ENCODE measurements at places on chromosomes 6 and 20.

DNA sequence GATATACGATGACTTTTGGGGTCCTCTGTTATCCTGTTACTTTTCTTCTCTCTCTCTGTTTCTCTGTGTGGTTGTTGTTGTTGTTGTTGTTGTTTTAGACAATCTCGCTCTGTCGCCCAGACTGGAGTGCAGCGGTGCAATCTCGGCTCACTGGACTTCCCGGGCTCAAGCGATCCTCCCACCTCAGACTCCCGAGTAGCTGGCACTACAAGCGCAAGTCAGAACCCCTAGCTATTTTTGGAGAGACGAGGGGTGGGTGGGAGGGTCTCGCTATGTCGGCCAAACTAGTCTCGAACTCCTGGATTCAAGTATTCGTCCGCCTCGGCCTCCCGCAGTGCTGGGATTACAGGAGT lies 19.1 kb upstream of the ABT1 start:
- no peak for DNase-seq

DNA sequence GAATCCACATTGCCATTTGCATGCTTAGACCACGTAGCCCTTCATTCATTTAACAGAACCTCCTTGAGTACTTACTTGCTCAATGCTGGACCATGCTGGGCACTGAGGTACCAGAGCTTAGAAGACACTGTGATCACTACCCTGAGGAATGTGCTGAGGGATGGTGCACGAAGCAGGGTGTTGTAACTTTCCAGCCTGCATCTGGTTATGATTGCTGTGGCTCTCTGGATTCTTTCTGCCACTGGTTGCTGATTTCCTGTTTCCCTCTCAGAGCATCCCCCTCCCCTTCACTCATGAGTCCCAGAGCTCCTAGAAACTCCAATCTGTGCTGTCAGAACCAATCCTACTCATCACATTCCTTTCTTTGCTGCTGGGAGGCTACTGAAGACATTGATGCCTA lies 537.4 kb downstream of the PTPRT start:
- DNase-seq, result no peak

DNA sequence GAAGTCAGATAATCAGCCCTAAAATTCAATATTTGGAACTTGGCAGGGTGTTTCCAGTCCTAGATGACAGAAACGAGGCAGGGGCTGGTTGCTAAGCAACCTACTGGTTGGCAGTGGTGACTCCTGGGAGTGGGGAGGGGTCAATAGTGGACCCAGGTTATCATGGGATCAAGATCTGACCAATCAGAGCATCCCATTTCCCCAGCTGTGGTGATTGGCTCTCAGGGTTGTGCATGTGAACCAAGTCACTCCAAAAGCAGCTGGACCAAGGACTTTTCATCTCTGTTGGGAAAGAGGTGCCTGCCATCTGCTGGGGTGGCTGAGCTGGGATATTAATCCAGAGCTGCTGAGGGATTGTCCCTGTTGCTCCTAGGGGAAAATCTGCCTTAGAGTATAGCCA lies 253.4 kb downstream of the PREX1 start:
- DNase-seq, result no peak

DNA sequence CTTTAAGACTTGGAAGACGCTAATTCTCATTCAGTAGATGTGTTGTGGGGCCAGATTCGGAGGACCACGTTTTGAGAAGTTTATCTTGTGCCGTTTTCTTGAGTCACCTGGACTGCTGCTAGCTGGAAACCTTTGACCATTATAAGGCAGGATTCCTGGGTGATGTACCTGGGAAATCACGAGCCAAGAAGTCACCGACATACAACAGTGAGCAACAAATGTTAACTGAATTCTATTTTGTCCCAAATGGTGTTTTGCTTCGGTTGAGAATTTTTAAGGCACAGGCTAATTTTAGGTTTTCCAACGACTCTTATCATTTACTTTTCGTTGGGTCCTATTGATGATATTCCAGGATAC lies 93.4 kb upstream of the BTN3A2 start:
- DNase-seq, result no peak

DNA sequence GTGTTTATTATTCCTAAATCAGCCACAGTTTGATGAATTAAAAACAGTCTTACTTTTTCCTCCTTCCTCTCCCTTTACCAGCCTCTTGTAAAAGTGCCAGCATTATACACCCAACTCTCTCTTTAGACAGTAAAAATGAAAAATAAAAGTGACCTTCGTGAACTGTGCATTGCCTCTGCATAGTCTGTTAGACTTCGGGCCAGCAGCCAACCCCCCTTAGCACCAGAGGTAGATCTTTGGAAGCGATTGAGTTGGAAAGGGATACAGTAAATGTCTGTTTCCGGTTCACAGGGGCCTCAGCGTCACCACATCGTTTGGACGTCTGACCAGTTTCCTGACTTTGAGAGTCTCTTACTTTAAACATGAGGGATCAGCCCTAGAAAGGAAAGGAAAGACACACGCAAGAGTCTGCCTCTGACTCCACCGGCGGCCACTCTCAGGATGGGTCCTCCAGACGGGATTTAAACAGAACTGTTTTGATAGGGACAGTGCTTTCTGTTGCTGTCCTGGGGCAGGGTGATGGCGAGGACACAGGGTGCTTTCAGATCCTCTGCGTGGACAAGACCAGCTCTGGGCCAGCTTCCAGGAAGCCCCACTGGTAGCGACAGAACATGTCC lies 206.6 kb upstream of the PREP start:
- no peak for DNase-seq

GRCh38 chr6:44527181-44527580 lies 139.7 kb downstream of the CDC5L start:
- no peak for DNase-seq

- DNase-seq, result no peak
These were observed 217.9 kb downstream of the SAMD5 start for GRCh38 chr6:147726342-147726741.

DNA sequence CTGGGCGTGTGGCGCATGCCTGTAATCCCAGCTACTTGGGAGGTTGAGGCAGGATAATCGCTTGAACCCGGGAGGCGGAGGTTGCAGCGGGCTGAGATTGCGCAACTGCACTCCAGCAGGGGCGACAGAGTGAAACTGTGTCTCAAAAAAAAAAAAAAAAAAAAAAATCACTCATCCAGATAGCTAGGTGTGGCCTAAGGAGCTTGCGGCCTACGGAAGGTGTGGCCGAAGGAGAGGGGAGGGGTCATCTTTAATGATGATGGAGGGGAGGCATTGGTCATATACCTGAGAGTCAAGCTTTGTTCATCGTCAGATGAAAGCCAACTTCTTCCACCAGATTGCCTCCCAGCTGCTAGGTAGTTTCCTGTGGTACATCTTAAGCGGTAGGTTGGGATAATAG lies 801 bp upstream of the PPARD start:
- no peak for DNase-seq

GRCh38 chr6:11854408-11855165 lies 76.0 kb upstream of the ADTRP start:
- peak; percentile 35 for DNase-seq

DNA sequence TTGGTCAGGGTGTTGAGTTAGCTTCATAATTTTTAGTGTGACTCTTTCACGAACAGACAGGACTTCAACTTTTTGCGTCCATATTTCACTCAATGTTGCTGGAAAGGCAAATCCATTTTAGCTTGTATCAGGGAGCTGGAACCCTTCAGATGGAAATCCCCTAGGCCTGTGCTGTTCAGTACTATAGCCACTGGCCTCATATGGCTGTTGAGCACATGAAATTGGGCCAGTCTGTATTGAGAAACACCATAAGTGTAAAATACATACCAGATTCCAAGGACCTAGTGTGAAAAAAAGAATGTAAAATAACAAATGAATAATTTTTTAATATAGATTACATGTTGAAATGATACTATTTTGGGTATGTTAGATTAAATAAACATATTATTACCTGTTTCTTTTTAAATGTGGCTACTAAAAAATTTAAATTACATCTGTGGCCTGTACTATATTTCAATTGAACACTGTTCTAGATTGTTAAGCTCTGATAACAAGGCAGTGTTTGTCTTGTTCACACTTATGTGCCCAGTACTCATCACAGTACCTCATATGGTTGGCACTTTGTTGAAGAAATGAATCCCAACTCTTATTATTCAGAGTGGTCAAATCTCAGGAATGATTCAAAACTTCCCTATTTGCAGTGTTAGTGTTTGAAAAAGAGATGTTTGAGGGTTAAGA lies 34.3 kb downstream of the CTNNBL1 start:
- no peak for DNase-seq

- no peak for DNase-seq
These were observed 823.6 kb upstream of the ADGRB3 start for GRCh38 chr6:67811239-67812037.

DNA sequence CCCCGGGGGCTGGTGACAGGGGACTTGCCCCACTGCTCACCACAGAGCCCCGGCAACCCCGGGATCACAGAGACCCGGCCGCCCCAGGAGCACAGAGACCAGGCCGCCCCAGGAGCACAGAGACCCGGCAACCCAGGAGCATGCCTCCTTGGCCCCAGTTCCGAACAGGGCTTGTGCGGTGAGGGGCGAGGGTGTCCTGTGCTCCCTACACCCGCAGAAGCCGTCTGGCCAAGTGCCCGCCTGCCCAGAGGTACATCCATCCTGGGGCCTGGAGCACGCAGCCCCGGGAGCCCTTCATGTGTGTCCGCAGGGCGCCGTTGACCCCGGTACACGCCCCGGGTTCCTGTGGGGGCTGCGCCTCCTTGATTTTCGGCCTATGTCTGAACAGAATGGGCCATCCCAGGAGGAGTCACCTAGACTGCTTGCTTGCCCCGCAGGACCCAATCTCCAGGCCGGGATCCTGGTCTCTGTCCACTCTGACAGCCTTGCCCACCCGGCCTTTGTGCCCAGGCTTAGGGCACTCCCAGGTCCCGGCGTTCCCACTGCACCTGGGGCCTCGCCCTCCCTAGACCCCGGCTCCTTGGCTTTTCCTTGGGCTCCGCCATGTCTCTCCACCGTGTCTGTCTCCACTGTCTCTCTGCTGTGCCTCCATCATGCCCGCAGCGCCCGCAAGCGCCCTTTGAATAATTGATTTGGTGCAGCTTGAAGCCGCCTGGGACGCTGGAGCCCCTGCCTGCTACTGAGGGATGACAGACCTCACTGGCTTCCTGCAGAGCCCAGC lies 219.8 kb downstream of the ERMARD start:
- DNase-seq, result no peak

DNA sequence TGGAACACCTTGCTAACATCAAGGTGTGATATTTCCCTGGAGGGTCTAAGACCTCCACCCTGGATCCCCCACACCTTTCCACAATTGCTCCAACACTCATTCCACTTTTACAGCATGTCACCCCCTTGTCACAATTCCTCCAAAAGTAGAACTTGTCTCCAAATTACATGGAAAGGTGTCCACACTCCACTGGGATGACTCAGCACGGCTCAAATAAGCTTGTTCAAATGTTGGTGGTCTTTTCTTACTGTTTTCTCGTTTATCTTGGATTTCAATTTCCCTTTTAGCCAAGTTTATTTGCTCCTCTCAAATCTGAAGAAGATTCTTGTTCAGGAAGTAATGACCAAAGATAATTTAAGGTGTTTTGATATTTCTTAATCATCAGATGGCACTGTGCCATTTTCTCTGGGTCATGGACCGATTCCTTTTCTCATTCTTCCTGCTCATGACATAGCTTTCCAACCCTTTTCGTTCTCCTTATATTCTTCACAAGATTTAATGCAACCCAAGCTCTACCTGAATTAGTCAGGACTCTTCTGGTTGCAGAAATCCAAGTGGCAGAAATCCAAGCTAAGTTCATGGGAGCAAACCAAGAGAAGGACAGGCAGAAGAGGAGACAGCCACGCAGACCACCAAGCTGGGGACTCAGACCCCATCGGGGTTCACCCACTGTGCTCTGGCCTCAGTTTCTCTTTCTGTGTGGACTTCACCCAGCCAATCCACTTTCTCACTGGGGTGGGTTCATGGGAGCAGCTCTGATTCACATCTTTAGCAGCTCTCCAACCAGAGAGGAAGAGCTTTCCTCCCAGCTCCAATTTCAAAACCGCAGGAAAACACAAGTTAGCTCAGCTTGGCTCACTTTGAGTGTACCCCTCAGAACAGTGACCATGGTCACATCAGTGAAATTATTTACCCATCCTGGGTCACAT lies 110.5 kb upstream of the CDYL start:
- DNase-seq, result no peak

DNA sequence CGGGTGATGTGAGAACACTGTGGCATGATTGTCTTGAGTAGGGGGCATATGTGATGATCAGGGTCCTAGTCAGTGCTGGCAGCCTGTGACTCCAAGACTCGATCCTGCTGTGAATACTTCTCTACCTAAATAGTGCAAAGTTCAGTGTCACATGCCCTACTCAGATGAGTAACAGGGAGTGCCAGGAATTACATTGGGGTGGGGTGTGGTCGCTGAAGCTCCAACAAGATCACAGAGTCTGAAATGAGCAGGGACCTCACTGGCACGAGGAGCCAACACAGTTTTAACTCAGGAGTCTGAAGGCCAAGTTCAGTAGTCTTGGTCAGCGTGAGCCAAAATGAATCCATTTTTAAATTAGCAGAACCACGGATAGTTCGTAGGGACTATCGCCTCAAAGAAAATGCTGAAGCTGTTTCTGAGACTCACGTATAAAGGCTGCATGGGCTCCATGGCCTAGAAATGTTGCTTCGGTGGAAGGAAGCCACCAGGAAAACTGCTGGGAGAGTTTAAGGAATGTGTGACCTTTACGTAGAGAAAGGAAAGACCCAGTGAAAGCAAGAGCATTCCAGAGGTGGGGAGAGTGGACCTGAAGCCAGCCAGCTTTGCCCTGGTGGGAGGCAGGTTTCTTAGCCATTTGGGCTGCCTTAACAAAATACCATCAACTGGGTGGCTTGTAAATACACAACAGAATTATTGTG lies 72.2 kb downstream of the RPP40 start:
- no peak for DNase-seq

GRCh38 chr20:41697861-41698559 lies 79.8 kb upstream of the CHD6 start:
- DNase-seq, result peak; percentile 69

DNA sequence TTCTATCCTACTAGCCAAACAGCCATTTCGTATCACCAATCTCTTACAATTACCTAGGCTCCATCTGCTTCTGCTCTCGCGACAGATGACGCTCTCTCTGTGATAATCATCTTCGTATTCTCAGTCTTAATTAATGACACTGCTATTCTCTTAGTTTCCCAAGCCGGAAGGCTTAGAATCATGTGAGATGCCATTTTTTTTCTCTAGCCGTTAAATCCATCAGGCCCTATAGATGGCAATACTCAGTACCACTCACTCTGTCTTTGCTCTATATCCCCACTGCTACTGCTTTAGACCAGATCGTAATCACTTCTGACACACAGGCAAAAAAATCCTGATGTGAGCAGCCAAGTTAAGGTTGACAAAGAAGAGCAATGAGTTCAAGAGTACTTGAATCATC lies 2.1 kb upstream of the THEMIS start:
- DNase-seq, result no peak

DNA sequence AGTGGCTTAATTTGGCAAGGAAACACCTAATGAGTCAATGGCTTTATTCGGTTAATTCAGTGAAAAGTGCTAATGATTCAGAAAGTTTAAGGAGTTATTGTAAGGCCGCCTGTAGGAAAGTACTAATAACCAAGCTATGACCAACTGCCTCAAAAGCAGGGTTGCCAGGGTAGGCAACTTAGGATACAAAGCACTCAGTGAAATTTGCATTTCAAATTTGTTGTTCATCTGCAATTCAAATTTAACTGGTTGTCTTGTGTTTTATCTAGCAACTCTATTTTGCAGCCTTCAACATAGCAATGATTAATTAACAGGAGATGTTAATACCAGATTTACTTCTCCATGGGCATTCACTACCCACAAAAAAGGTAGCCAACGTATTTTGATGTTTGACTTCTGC lies 412.3 kb downstream of the PRKN start:
- no peak for DNase-seq

All from HTR-8/SVneo (cell line).